ENCODE measurements at places on chromosomes 3 and 15. TPM values are rescaled to one million over a fixed set of nuclear protein-coding genes. Genes with fewer than 3 reads are reported as not detected.

- no peaks in the 10 kb centered on the region for H3K4me1 ChIP-seq
- no peak overlapping the region for H3K4me3 ChIP-seq
- H3K36me3 ChIP-seq, result no peaks in the 10 kb centered on the region
- DNase-seq, result no peak
These were observed 47.2 kb downstream of the CACNA2D3 start for GRCh38 chr3:54169524-54169923.

FOXL2 gene
- not detected for total RNA-seq

AMIGO3 gene
- total RNA-seq, result 1.0 TPM

- no peak overlapping the region for H3K27ac ChIP-seq
- peaks cover 3% of the 10 kb centered on the region for H3K36me3 ChIP-seq
- H3K4me1 ChIP-seq, result no peaks in the 10 kb centered on the region
- H3K4me3 ChIP-seq, result no peak overlapping the region
- DNase-seq, result no peak
These were observed 124.8 kb downstream of the CHDH start for GRCh38 chr3:53721187-53722119.

GRCh38 chr3:54321520-54321919 lies 199.2 kb downstream of the CACNA2D3 start:
- no peak overlapping the region for H3K4me3 ChIP-seq
- no peaks in the 10 kb centered on the region for H3K36me3 ChIP-seq
- no peak overlapping the region for H3K27ac ChIP-seq
- H3K4me1 ChIP-seq, result no peaks in the 10 kb centered on the region

CYP11A1 gene
- total RNA-seq, result 1.1 TPM

- no peak for DNase-seq
These were observed 50.5 kb upstream of the MINAR1 start for GRCh38 chr15:79381593-79381992.

- no peak overlapping the region for H3K4me3 ChIP-seq
- no peak overlapping the region for H3K27ac ChIP-seq
- no peak for DNase-seq
- no peaks in the 10 kb centered on the region for H3K36me3 ChIP-seq
These were observed 304.8 kb upstream of the STAC start for GRCh38 chr3:36075491-36075890.

DNA sequence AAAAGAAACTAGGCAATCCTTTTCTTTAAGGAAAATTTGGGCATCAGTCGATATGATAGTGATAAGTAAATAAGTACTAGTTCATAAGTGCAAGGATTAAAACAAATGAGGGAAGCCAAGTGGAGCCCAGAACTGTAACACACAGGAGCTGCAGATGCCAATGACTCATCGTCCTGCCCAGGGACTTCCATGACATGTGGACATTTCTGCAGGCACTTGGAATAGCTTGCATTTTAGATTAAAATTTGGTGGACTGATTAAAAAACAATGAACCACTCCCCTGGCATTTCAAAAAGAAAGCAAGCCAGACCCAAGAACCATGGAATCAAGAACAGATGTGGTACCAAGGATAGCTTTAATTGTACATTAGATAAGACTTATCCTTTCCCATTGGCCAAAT lies 2.9 kb downstream of the SAMD7 start:
- no peaks in the 10 kb centered on the region for H3K27me3 ChIP-seq
- DNase-seq, result no peak
- no peaks in the 10 kb centered on the region for H3K36me3 ChIP-seq
- H3K27ac ChIP-seq, result no peak overlapping the region
- no peak overlapping the region for H3K4me3 ChIP-seq
